WERI-Rb-1 (cell line): ENCODE measurements at places on chromosomes 2 and 18.
A peak's percentile ranks its signal among the peaks of the same experiment; 100 is the strongest.

GRCh38 chr2:170354388-170354787 lies 176.4 kb downstream of the MYO3B start:
- peak; percentile 17 for DNase-seq

DNA sequence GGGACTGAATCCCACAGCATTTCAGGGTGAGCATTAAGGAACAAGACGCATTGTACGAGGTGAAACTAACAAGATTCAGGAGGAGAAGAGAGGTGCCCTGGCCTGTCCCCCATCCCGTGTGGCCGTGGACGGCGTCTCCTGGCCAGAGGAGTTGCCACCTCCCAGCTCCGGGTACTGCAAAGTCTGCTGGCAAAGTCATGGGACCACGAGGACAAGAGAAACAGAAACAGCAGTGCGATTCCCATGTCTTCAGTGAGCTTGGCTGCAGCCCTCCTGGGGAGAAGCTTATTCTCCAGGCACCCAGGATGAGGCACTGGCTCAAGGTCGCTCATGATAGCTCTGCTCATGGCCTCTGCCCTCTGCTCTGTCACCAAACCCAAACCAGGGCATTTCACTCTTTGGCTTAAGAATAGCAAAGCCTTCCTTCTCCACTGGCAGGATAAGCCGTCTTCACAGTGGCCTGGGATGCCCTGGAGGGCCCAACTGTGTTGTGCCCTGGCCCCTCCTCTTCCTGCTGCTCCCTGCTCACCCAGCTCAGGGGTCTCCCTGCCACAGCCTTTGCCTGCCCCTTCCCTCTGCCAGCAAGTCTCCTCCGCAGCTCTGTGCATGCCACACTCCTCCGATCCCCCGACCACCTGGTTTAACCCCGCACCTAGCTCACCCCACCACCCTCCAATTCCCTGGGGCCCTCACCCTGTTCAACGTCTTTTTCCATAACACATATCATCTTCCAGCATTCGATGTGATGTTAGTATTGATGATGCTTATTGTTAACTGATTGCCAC lies 144.8 kb downstream of the PXDN start:
- DNase-seq, result peak; percentile 68

GRCh38 chr2:225487878-225488416 lies 88.4 kb downstream of the NYAP2 start:
- DNase-seq, result no peak

GRCh38 chr2:75007819-75008218 lies 49.4 kb downstream of the POLE4 start:
- peak; percentile 81 for DNase-seq
